ENCODE measurements at places on chromosomes 12 and 14.

GRCh38 chr12:100433701-100434100, 40.0 kb upstream of the NR1H4 start:
- no peak for DNase-seq

- no peak for DNase-seq
Measured at GRCh38 chr14:27686137-27686536, 1080.5 kb upstream of the FOXG1 start.

DNA sequence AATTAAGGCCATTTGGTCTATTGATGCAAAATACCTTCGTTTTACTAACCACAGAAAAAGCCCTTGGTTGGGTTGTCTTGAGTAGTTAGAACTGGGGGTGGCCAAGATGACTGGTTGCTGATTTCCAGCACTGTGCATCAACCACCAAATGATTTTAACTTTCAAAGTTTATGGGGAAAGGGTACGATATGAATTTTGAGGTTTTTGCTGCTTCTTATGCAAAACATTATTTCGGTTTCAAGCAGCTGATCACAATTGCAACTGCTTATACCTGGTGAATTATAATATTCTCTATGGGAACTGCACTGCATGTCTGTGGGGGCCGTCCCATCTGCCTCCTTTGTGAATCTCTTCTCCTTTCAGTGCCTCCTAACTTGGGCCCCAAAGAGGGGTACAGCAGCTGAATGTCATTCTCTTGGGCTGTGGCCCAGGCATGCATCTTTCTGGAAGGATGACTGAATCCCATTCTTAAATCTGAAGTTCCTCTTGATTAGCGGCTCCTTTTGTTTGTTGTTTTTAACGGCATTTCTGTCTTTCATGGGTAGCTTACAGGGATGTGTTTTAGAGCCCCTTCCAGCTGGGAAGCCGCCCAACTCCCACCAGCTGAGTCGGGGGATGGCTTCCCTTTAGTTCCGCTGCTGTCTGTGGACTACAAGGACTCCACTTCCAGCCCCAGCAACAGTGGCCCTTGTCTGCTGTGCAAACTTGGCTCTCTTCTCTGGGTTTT, 479.8 kb downstream of the ZFP36L1 start:
- no peak for DNase-seq

- no peak for DNase-seq
Measured at GRCh38 chr12:98935847-98936246, 290.8 kb downstream of the APAF1 start.

- no peak for DNase-seq
Measured at GRCh38 chr12:114955414-114956014, 271.5 kb upstream of the TBX3 start.

Data from NCI-H1105 (cell line).